Body of pancreas (tissue), 4 donors: ENCODE measurements at places on chromosomes 13 and 19.

GRCh38 chr13:40191186-40191980 is 475.1 kb downstream of the FOXO1 start:
- DNase-seq = no peak

GRCh38 chr19:11300811-11301120 is 4.8 kb downstream of the TSPAN16 start:
- DNase-seq = no peak

- no peak for DNase-seq
Observed at GRCh38 chr19:8512115-8512967, 1.6 kb downstream of the ZNF414 start.

DNA sequence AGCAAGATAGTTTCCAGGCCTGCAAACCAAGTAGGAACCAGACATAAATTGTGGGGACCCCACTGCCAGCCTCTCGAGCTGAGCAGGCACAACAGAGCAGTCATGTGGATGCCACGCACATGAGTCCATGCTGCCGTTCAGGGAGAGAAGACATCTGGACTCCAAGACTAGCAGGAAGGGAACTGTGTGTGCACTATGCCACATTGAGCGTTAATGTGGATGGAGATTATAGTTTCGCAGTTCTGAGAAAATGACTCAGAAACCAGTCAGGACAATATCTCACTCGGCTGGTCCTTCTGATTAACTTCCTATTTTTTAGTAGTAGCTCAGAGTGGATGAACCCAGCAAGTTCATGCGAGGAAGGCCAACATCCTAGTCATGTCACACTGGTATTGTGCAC is 124.9 kb downstream of the CRYL1 start:
- DNase-seq = no peak

- DNase-seq = peak; percentile 75
Observed at GRCh38 chr19:3275583-3276340, 51.3 kb downstream of the CELF5 start.

GRCh38 chr19:4052114-4052992 is 14.3 kb downstream of the ZBTB7A start:
- peak; percentile 79 for DNase-seq

- no peak for DNase-seq
Observed at GRCh38 chr19:51128227-51128626, 3.5 kb downstream of the SIGLEC9 start.

DNA sequence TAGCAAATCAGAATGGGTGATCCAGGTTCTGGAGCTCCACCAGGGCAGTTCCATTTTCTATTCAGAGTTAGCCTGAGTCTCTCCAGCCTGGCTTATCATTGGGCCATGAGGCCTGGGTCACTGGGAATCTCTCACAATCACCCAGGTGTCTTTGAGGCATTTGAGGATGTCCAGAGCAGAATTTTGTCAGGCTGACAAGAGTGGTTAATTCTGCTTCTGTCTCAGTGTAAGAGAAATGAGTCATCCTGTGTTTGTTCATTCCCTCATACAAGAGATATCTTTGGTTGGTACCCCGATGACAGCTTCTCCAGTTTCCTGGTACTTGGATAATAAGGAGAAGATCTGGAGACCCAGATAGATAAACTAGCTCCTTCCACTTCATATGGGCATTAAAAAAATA is 10.4 kb downstream of the ZNF93 start:
- DNase-seq = no peak

- no peak for DNase-seq
Observed at GRCh38 chr19:38990949-38991697, 15.6 kb upstream of the FBXO17 start.

GRCh38 chr13:59766236-59766635 is 397.5 kb downstream of the DIAPH3 start:
- DNase-seq = no peak

- peak; percentile 88 for DNase-seq
Observed at GRCh38 chr13:77697217-77698103, at the start of gene SLAIN1. Gene SLAIN1 (plus strand): TSS chr13:77697687. CDS start chr13:77697914, 227 bp downstream.

DNA sequence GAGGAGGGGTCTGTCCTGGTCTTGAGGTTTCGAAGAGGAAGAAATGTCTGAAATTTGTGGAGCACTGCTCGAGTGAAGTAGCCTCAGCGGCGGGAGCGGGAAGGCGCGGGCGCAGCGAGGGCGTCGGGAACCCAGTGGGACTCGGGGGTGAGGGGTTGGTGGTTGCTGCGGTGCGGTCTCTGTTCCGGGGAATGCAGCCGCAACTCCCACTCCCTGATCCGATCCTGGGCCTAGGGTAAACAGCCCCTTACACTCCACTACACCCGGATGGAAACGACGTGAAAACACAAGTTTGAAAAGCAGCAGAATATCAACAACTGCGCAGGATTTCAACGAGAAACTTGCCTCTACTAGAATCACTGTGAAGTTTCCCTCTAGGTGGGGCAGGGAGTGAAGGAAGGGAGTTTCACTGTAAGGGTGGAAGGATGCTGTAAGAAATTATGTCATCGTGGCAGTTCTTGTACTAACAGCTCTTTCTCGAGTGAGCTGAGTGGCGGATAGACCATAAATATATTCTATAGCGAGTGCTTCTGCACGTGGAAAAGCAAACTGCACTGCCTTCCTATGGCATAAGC is 2.0 kb upstream of the KLF12 start:
- DNase-seq = no peak

DNA sequence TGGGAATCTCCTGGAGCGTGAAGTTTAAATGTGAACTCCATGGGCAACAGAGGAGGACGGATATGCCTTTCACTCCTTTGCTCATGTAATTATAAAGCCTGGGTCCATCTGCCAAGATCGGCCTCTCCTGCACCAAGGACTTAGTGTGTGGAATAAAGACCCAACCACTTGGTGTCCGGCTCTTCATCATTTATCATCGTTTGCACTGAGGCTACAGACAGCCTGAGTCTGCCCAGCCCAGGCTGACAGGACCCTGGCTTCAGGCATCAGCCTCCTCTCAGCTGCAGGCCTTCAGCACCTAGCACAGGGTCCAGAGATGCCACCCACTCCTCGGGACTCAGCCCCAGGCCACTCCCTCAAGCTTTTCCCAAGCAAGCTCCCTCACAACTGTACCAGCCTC is 206.8 kb upstream of the IPO5 start:
- DNase-seq = no peak

GRCh38 chr19:1501200-1501595 is 10.2 kb downstream of the REEP6 start:
- DNase-seq = peak; percentile 61

GRCh38 chr13:71578048-71578447 is 289.0 kb downstream of the DACH1 start:
- no peak for DNase-seq

DNA sequence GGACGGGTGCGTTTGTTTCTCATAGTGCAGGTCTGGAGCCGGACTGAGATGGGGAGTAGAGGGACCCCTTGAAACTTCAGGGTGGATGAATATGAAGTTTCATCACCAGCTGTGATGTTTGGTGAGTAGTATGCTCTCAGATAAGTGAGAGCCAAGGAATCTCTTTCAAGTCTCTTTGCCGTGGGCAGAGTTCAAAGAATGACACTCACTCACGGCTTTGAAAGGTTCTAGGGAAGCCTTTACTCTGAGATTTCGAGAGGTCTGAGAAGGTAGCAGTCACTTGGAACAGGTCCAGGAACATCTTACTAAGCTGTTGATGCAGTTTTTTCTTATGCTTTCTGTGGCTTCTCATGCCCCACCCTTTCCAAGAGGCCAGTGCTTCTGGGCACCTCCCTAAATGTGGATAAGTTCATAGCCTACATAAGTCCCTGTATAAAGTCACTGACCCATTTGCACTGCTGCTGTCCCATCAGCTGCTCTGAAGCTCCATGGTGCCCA is at the start of gene IGFL2:
IGFL2 (plus strand) TSS at position 448 of the 498 bp plus-strand sequence; CDS start at position 489, 41 bp downstream.
- DNase-seq = no peak

- DNase-seq = no peak
Observed at GRCh38 chr13:40316301-40316700, 350.1 kb downstream of the FOXO1 start.

GRCh38 chr13:28530729-28531076 is 35.8 kb upstream of the FLT1 start:
- DNase-seq = no peak

- DNase-seq = no peak
Observed at GRCh38 chr13:44135566-44135965, 238.1 kb upstream of the SERP2 start.

DNA sequence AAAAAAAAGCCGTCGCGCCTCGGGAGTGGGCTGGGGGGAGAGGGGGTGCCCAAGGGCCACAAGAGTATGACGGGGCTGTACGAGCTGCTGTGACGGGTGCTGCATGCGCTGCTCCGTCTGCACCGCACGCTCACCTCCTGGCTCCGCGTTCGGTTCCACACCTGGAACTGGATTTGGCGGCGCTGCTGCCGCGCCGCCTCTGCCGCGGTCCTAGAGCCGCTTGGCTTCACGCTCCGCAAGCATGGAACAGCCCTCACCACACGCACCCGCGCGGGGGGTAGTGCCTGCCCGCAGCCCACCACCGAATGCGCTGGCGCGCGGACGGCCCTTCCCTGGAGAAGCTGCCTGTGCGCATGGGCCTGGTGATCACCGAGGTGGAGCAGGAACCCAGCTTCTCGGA is 18.8 kb downstream of the C1QTNF9 start:
- DNase-seq = no peak
